ENCODE measurements at places on chromosomes 3 and 15.

GRCh38 chr3:158354713-158355112, 216.3 kb upstream of the MLF1 start:
- DNase-seq = no peak

DNA sequence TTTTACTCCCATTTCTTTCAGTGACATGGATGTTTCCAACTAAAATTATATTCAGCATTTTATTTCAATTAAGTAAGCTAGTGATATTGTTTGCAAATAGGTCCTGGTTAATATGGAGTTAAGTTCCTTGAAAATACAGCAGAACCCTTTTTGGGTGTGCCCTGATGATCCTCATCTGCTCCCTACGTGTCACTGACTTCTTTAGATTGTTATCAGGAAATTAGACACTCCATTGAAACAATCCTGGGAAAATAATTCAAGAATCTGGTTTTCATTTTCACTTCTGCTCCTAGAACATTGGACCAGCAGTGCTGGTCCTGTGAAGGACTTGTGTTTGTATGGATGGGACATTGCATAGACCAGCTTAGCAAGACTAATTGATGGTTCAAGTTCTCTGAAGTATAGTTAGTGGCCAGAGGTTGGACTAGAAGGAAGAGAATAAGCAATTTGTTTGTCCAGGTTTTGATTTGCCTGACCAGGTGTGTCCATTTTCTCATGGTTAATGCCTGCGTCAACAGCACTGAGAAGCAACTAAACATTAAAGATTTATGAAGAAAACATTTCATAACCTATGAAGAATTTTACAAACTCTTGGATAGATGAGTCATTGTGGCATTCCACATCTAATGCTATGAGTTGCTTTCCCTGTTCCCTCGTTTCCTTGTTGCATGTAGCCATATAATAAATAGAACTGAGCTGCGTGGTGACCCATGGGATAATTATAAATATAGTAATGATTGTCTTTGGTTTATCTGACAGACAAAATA, 95.8 kb downstream of the ZPLD1 start:
- DNase-seq = no peak

GRCh38 chr15:25709437-25710159, 153.5 kb downstream of the ATP10A start:
- DNase-seq = no peak

DNA sequence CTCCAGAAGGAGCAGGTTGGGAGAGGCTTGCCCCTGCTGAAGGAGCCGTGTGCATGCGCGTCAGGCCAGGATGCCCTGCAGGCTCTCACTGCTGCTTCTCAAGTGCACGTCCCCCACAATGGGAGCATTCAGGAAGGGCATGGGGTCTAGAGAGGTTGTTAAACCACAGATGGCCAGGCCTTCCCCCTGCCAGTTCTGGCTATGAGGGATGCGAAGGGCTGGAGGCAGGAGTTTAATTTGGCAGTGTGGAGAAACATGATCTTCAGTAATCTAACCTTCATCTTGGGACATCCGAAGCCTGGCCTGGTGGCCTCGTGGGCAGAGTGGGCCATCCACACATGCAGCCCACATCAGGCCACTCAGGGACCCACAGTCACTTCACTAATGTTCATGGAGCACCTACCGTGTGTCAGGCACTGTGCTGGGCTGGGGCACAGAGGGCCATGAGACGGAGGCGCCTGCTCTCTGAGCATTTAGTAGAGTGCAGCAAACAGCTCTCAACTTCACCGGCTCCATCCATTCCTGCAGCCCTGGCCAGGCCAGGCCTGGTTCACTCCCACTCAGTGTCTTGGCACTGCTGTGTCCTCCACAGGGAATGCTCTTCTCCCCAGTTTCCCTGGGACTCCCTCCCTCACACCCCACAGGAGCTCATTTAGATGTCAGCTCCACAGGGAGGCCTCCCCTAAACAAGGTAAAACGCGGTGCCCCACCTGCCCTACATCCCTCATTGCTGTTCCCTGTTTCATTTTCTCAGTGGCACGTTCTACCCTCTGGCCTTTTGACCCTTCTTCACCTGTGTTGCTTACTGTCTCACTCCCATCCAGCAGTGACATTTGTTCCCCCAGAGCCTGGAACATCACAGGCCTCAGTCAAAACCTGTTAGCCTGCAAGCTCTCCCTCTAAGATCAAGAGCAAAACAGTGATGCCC, 4.0 kb downstream of the CFAP100 start:
- DNase-seq = no peak

DNA sequence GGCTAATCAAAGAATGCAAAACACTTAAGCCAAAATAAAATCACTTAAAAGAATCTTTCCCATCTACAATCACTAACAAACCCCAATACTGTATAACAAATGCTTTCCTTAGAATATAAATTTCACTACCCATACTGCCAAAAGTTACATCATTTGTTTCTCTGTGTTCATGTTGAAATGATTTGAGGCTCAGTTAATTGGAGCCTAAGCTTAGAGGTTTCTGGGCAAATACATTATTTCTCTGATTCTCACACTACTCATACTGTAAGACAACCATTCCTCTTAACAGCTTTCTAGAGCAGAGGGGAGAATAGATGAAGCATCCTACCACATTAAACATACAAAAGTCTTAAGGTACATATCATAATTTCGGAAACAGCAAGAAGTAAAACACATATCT, 2.1 kb downstream of the RIOX2 start:
- DNase-seq = no peak

- DNase-seq = peak; percentile 77
Measured at GRCh38 chr3:160941885-160942494, 163.2 kb downstream of the B3GALNT1 start.

- DNase-seq = no peak
Measured at GRCh38 chr3:141399200-141399599, 30.9 kb downstream of the ZBTB38 start.

GRCh38 chr3:117129516-117129915, 419.9 kb downstream of the TUSC7 start:
- DNase-seq = no peak

DNA sequence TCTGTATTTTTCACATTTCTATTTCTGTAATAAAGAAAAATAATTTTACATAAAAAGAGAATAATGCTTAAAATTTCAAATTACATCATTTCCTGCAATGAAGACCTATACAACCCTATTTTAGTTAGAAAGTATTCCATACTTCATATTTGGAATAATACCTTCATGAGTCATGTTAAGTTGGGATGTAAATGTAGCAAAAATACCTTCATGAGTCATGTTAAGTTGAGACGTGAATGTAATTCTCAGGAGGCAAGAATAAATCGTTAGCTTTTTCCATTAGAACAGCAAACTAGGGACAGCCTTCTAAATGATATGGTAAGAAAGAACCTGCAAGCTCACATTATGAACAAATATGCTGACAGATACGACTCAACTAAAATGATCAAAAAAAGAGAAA, 91.9 kb downstream of the NAALADL2 start:
- no peak for DNase-seq

DNA sequence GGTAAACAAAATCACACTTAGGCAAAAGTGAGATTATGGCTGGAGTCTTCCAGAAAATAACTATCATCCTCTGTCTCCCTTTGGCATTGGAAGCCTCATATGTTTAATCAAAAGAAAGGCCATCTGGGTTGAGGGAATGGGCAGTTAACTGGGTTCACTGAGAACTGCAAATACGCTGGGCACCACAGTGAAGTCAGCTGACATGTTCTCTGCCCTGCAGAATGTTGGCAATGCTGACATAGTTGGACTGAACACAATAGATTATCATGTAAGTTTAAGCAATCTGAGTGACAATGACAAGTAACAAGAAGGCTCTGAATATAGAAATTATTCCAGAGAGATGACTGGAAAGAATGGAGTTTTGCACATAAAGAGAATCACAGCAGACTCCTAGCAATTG, 43.8 kb upstream of the SLC25A26 start:
- DNase-seq = no peak

DNA sequence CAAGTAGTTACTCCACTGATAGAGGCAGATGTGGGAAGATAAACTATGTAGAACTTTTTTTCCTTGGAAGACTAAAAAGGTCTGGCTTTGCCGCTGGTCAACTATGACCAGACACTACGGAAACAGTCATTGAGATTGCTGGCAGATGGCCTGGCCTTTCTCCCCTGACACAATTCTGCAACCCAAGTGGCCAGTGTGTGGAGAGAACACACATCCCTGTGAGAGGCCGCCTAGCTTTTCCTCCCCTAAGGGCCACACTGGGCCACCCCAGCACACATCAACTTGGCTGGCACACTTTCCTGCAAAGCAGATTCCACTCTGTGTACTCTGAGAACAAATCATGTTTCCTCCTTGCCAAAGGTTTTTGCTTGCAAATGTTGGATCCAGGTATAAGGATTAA, 10.4 kb upstream of the TJP1 start:
- DNase-seq = no peak

DNA sequence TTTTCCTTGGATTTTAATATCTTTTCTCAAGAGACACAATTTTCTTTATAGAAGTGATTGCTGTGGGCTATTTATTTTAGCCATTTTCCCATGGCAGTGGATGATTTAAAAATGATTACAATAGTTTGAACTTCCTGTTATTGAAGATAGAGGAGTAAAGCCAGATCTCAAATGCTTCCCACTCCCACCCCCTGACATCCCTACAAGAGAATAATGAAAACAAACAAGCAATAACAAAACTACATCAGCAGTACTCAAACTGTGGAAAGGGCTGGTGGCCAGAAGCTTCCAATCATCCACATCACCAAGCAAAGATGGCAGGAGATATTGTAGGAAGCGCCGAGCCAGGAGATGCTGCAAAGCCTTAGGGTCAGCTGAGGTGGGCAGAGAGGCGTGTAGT, 831.1 kb upstream of the NR2F2 start:
- no peak for DNase-seq

DNA sequence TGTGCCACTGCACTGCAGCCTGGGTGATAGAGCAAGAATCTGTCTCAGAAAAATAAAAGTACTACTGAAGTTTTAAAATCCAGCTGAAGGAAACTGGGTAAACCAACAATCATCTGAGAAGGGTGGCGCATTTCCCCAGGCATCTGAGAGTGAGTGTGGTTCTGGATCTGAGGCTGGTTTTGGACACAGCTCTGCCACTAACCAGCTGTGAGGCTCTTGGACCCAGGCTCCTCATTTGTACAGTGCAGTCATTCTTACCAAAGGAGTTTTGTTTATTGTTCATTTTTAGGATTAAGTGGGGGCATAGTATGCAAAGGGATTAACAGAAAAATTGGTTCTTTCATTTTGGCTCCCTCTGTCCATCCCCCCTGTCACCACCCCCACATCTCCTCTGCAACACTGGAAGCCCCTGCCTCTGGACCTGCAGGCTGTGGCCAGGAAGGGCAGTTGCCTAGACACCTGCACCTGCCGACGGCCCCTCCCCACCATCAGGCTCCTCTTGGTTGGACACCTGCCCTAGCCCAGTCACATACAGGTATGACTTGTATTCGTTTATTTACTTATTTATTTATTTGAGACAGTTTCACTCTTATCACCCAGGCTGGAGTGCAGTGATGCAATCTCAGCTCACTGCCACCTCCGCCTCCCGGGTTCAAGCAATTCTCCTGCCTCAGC, 8.8 kb downstream of the NUP210 start:
- no peak for DNase-seq

GRCh38 chr15:90539789-90540188, 10.1 kb downstream of the CRTC3 start:
- no peak for DNase-seq

DNA sequence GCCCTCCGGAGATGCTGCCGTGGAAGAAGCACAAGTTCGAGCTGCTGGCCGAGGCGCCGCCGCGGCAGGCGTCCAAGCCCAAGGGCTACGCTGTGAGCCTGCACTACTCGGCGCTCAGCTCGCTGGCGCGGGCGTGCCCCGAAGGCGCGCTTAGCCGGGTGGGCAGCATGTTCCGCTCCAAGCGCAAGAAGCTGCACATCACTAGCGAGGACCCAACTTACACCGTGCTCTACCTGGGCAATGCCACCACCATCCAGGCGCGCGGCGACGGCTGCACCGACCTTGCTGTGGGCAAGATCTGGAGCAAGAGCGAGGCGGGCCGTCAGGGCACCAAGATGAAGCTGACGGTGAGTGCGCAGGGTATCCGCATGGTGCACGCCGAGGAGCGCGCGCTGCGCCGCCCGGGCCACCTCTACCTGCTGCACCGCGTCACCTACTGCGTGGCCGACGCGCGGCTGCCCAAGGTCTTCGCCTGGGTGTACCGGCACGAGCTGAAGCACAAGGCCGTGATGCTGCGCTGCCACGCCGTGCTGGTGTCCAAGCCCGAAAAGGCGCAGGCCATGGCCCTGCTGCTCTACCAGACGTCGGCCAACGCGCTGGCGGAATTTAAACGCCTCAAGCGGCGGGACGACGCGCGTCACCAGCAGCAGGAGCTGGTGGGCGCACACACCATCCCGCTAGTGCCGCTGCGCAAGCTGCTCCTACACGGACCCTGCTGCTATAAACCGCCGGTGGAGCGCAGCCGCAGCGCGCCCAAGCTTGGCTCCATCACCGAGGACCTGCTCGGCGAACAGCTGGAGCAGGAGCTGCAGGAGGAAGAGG, 1.3 kb downstream of the FAM43A start:
- DNase-seq = peak; percentile 53

GRCh38 chr3:152505926-152506325, 237.2 kb downstream of the MBNL1 start:
- no peak for DNase-seq

GRCh38 chr3:15875016-15875689, 77.4 kb upstream of the ANKRD28 start:
- DNase-seq = no peak

- DNase-seq = no peak
Measured at GRCh38 chr15:90087454-90088154, 14.7 kb downstream of the IDH2 start.

GRCh38 chr3:66706890-66707289, 206.1 kb upstream of the LRIG1 start:
- DNase-seq = no peak

GRCh38 chr3:175272392-175272791, 413.3 kb downstream of the NAALADL2 start:
- no peak for DNase-seq

- DNase-seq = no peak
Measured at GRCh38 chr3:172808969-172809546, 58.5 kb downstream of the ECT2 start.

DNA sequence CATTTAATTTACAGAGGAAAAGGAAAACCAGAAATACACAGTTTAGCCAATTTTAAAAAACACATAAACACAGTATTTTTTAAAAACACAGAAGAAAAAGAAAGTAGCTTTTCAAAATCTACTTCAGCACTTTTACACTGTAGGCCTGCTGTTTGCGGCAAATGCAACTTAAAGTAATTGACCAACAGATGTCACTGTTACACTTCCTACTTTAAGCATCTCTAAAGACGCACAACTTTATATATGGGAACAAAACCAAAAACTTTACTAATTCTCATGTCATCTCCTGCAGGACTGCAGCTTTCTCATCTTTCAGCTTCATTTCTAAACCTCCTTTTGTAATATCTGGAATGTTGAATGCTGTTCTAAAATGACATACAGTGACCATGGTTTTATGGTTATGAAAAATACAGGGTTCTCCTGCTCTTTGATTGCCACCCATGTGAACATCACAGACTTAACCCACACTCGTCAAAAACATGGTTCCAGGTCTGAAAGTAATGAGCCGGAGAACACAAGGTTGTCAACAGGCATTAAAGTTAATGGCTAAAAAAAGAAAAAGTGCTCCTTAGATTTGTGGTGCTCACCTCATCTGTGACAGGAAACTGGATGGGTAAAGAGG, 107.9 kb downstream of the FMN1 start:
- DNase-seq = no peak

Measured in thyroid gland (tissue), 4 donors.